ENCODE measurements at places on chromosomes 6 and 20. TPM values are rescaled to one million over a fixed set of nuclear protein-coding genes. Genes with fewer than 3 reads are reported as not detected.

The UST gene
- 7.2 TPM for polyA plus RNA-seq

The CPXM1 gene
- polyA plus RNA-seq = not detected

The ANKRD66 gene
- polyA plus RNA-seq = not detected

The QRSL1 gene
- 93.1 TPM for polyA plus RNA-seq

DNA sequence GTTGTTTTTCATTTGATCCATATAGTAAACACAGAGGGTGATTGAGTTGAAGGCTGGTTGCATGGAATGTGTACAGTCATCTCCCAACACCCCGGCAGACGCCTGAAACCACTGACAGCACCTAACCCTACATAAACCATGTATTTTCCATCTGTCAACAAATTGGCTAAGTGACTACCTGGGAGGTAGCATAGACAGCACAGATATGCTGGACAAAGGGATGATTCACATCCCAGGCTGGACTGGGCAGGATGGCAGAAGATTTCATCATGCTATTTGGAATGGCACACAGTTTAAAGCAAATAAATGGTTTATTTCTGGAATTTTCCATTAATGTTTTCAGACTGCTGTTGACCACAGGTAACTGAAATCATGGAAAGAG, 4.4 kb upstream of the VIP start:
- H3K4me3 ChIP-seq = no peak overlapping the region
- peaks cover 8% of the 10 kb centered on the region for H3K27me3 ChIP-seq
- no peaks in the 10 kb centered on the region for H3K36me3 ChIP-seq

The ASIP gene
- 0.82 TPM for polyA plus RNA-seq

GRCh38 chr6:146741609-146742008, 142.8 kb downstream of the ADGB start:
- H3K27me3 ChIP-seq = no peaks in the 10 kb centered on the region
- DNase-seq = no peak
- no peak overlapping the region for H3K27ac ChIP-seq
- H3K4me3 ChIP-seq = no peak overlapping the region

DNA sequence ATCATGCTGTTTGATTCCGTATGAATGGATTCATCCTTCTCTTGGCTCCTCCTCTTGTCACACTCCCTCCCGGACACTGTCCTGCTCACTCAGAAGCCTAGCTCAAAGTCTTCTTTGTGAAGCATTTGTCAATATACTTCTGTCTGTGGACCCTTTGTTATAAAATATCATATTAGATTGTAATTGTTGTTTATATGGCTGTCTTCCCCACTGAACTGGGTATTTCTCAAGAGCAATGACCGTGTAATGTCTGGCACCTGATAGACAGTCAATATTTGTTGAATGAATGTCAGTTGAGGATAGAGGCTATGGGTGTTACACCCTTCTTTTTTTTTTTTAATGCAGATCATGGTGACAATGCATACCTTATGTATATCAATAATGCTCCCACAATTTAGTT, 335.3 kb downstream of the SOX4 start:
- peaks cover 17% of the 10 kb centered on the region for H3K4me1 ChIP-seq
- DNase-seq = no peak
- no peaks in the 10 kb centered on the region for H3K36me3 ChIP-seq
- no peak overlapping the region for H3K4me3 ChIP-seq

- H3K4me3 ChIP-seq = peak overlapping the region; percentile 94
- peaks cover 26% of the 10 kb centered on the region for H3K36me3 ChIP-seq
- H3K27ac ChIP-seq = peak overlapping the region; percentile 99
- no peaks in the 10 kb centered on the region for H3K27me3 ChIP-seq
- no peak for DNase-seq
- peaks cover 71% of the 10 kb centered on the region for H3K4me1 ChIP-seq
Observed at GRCh38 chr6:31580438-31580740, 1.8 kb downstream of the LTB start.
